ENCODE measurements at places on chromosomes 7 and 10.

DNA sequence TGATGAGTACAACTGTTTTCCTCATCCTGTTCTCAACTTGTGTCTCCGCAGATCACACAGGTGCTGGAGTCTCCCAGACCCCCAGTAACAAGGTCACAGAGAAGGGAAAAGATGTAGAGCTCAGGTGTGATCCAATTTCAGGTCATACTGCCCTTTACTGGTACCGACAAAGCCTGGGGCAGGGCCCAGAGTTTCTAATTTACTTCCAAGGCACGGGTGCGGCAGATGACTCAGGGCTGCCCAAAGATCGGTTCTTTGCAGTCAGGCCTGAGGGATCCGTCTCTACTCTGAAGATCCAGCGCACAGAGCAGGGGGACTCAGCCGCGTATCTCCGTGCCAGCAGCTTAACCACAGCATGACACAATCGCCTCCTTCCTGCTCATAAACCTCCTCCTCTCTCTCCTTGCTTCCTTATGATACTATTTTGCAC lies 126.7 kb upstream of the PRSS58 start:
- DNase-seq = peak; percentile 66

- DNase-seq = no peak
These were observed 36.5 kb upstream of the ZNF680 start for GRCh38 chr7:64599359-64599758.

GRCh38 chr7:135359615-135360014 lies 126.0 kb downstream of the STRA8 start:
- no peak for DNase-seq

DNA sequence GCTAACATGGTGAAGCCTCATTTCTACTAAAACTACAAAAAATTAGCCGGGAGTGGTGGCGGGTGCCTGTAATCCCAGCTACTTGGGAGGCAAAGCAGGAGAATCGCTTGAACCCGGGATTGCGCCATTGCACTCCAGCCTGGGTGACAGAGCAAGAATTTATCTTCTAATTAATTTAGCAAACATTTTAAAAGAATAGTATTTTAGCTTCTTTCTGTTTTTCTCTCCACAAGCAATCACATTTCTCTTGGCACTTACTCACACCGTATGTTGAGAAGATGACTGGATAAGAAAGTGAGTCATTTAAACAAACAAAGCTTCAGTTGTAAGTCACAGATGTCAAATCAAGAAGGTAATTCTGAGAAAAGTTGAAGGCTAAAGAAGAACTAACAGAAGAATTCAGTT lies 264.0 kb downstream of the ARL4A start:
- peak; percentile 5 for DNase-seq

DNA sequence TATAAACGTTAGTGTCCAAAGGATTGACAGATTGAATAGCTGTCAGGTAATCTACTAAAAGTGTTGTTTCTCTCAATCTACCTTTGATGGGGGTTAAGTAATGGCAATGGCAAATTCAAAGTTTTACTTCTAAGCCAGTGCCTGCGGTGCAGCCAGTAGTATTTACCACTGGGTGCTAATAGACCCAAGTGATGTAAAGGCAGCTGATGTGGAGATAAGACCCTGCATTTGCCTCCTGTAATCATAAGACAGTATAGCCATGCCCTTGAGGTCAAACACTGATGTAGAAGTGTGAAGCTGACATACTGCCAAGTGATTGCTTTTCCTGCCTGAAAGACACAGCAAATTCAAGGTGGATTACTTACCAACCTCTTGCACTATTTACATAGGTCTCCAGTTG lies 572.0 kb downstream of the GRID1 start:
- no peak for DNase-seq

GRCh38 chr7:138618933-138619332 lies 82.2 kb downstream of the SVOPL start:
- no peak for DNase-seq

GRCh38 chr7:149773446-149774236 lies at the start of gene ZNF467:
ZNF467 (minus strand) TSS chr7:149773588; CDS start chr7:149771032, 2,556 bp downstream.
- no peak for DNase-seq

- DNase-seq = no peak
These were observed 57.3 kb upstream of the DPYSL4 start for GRCh38 chr10:132129431-132129830.
